ENCODE measurements at places on chromosomes 16 and 17.

DNA sequence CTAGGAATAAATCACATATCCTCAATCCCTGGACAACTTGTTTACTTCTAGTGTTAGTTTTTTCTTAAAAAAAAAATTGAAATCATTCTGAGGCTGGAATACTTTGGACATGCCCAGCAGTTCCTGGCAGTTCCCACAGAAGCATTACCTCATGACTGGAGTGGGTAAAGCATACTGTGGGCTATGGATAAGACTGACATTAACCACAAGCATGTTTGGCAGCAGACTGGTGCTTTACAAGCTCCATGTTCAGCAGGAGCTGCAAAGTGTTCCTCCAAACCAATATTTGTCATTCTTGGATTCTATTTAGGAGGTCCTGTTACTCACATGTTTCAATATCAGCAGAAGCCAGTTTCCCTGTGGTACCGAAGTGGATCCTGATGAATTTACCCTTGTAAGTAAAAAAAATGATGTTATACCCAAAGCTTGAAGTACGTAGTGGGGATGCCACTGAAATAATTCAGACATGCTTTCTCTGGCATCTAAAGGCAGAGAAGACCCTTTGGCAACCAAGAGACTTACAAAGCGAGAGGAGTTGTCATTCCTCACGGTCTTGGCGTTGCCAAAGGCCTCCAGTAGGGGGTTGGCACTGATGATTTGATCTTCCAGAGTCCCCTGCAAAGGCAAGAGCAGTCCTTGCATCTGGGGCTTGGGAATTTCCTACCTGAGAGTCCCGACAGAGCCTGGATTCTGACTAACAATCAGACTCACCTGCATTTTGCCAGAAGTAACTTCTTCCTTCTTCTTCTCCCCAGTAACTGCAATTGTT, 4.9 kb downstream of the MYH1 start:
- DNase-seq, result no peak

- DNase-seq, result peak; percentile 79
Observed at GRCh38 chr17:51590071-51590656, 329.8 kb downstream of the UTP18 start.

GRCh38 chr17:63700528-63701455, 867 bp upstream of the LIMD2 start:
- peak; percentile 51 for DNase-seq

DNA sequence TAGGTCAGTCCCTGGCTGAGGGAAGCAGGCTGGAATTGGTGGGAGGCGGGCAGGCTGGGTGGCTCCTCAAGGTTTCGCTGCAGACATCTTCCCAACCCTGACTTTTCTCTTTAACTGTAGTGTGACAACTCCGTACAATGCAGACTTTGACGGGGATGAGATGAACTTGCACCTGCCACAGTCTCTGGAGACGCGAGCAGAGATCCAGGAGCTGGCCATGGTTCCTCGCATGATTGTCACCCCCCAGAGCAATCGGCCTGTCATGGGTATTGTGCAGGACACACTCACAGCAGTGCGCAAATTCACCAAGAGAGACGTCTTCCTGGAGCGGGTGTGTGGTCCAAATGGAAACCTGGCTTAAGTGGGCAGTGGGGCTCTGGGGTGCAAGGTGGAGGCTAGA, 15.0 kb downstream of the POLR2A start:
- DNase-seq, result no peak

GRCh38 chr17:67011527-67012175, 32.7 kb upstream of the CACNG1 start:
- no peak for DNase-seq

DNA sequence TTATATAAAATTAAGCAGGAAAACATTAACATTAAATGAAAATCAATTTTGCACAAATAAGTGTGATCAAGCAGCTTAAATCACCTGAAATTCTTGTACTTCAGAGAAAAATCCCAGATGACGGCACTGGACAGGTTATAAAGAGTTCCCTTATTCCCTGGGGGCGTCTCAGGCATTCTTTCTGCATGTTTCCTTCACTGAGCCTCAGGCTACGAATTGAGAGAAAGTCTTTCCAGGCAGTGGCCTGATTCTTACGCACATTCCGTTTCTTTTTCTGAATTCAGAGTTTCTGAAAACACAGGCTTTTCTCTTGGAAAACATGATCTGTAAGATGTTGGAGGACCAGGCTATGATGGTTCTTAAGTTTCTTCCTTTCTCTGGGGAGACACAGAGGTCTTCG, 22.1 kb upstream of the PITPNM3 start:
- no peak for DNase-seq

DNA sequence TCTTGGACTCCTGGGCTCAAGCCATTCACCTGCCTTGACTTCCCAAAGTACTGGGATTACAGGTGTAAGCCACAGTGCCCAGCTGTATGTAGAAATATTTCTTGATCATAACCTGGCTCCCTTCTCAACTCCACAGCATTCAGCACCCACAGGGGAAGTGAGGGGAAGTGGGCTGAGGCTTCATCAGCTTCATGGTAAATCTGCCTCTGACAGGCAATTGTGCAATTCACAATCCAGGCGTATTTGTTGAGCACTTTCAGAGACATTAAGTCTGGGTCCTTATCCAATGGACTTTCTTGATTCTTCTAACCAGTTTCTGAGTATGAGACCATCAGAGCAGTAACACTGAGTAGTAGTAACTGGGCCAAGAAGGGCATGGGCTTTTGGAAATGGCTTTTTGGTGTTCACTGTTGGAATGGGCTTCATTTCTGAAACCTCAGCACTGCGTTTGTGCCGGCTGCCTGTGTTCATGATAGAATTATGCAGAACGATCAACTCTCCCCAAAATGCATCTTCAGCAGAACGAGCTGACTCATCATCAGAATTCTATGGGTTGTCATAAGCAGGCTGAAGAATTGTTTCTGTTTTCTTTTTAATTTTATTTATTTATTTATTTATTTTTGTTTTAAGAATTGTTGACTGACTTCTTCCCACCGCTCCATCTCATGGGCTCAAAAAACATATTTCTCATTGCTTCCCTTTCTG, 28.9 kb downstream of the FAM20A start:
- no peak for DNase-seq

GRCh38 chr17:60601447-60602384, 1.7 kb downstream of the PPM1D start:
- peak; percentile 82 for DNase-seq

- DNase-seq, result peak; percentile 73
Observed at GRCh38 chr17:48131216-48131824, 23.8 kb downstream of the SNX11 start.

DNA sequence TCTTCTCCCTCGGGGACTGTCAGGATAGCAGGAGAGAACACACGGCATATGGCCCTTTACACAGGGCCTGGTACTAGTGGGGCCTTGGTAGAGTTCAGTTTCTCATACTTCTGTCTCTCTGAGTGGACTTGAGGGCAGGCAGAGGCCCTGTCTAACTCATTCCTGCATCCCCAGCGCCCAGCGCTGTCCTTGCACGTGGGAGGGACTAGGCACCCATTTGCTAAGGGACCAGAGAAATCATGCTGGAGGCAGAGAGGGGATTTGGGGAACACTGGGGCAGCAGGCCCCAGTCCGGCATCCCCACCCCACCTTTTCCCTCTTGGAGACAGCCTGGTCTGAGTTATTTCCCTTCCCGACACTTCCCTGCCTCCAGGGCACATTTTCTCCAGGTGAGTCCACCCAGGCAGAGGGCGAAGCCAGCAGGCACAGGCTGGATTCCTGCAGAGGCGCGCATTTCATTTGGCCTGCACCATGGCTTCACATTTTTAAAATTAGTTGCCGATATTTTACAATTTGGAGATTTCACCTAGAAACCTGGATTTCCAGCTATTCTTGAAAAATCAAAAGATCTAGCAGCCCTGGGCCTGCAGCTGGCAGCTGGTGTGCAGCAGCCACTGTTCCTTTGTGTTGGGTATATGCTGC, 9.7 kb upstream of the NKD1 start:
- DNase-seq, result no peak

DNA sequence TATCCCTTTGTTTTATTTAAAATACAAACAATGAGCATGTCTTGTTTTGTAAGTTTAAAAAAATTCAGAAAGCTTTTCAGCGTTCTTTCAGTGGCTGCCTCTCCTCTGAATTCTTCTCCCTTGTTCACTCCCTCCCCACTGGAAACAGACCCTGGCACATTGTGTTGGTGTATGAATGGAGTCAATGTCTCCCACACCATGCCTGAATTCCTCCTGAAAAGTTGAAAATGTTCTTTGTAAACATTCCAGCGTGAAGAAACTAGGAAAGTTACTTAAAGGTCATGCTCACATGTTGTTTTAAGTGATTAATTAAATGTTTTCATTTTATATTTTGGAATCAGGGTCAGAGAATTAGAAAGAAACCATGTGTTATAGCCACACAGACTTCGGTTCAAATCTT, 136.9 kb upstream of the DYNLRB2 start:
- no peak for DNase-seq

DNA sequence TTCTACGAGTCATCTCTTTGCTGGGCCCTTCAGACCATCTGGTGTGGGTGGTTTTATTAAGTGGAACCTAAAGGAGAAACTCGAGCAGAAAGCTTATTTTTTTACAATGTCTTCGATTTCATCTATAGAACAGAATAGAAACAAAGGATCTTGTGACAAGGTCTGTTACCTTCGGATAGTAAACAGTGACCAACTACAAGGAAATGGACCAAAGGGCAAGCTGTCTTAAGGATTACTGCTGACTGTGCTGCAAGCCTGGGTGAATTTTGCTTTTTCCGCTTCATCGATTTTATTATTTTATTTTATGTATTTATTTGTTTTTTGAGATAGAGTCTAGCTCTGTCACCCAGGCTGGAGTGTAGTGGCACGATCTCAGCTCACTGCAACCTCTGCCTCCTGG, 348.9 kb upstream of the ERCC4 start:
- no peak for DNase-seq

GRCh38 chr16:56643080-56643778, 4.8 kb downstream of the MT1A start:
- no peak for DNase-seq

DNA sequence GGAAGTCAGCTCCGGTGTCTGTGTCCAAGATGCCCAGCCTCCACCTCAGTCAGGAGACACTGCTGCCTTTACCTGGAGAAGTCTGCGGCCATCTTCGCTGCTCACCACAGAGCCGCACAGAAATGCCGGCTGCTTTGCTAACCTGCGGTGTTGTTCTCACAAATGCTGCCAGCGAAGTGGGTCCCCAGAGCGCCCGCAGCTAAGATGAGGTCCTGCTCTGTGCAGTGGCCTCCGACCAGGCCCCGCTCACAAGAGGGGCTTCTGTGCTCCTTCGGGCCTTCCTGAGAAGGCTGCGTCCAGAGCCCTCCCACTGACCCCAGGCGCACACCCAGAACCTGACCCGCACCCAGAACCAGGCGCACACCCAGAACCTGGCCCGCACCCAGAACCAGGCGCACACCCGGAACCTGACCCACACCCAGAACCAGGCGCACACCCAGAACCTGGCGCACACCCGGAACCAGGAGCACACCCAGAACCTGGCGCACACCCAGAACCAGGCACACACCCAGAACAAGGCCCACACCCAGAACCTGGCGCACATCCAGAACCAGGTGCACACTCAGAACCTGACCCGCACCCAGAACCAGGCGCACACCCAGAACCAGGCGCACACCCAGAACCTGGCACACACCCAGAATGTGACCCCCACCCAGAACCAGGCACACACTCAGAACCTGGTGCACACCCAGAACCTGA, 51.5 kb upstream of the FASN start:
- DNase-seq, result no peak

- no peak for DNase-seq
Observed at GRCh38 chr16:24046442-24046841, 209.7 kb upstream of the CACNG3 start.

Measured in NCI-H345 (cell line).